B cell (primary cell): ENCODE measurements at places on chromosomes 11 and 22.

GRCh38 chr11:134755535-134755934 is 343.5 kb upstream of the B3GAT1 start:
- DNase-seq = no peak

DNA sequence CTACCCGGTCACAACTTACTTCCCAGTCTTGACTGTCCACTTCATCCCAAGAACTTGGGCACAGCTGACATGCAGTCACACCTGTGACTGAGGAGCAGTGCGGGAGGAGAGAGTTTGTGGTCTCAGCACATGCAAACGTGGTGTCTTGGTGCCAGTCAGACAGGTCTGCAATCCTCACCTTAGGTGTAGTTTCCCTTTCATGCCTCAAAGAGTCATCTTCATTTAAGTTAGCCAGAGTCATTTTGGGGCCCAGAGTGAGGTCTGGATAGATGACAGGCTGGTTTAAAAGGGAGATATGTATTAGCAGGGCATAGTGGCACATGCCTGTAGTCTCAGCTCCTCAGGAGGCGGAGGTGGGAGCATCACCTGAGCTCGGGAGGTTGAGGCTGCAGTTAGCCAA is 108.5 kb upstream of the SORL1-AS1 start:
- no peak for DNase-seq

DNA sequence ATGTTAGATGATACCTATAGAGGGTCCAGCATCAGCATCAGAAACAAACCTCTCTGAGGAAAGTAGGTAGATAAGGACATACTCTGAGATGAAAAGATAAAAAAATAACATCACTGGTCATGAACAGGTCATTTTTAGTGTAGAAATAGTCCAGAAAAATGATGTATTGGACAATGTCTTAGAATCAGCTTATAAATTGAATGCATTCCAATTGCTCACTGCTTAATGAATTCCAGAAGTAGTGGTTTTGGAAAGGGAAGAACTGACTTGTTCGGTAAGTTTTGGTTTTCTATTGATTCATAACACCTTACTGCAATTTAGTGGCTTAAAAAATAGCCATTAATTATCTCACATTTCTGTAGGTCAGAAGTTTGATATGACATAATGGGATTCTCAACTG is 929.5 kb upstream of the CCDC90B start:
- DNase-seq = no peak

- no peak for DNase-seq
Observed at GRCh38 chr11:111733611-111734088, 32.5 kb downstream of the PPP2R1B start.

DNA sequence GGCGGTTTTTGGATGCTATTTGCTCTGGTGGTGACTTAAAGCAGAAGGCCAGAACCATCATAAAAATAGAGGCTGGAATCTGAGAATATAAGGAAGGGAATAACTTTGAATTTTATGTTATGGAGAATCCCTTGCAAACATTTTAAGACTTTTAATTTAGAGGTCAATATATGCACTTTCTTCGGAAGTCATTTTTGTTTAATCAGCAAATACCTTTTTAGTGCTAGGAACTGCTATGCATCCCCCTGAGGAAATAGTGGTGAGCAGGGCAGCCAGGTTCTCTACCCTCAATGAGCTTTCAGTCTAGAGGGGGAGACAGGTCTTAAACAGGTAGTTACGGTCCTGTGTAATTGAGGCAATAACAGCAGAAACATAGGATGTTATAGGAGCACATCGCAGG is 266.5 kb upstream of the MPPED2 start:
- DNase-seq = no peak
